AG09309 (cell line): ENCODE measurements at places on chromosomes 4 and X.

DNA sequence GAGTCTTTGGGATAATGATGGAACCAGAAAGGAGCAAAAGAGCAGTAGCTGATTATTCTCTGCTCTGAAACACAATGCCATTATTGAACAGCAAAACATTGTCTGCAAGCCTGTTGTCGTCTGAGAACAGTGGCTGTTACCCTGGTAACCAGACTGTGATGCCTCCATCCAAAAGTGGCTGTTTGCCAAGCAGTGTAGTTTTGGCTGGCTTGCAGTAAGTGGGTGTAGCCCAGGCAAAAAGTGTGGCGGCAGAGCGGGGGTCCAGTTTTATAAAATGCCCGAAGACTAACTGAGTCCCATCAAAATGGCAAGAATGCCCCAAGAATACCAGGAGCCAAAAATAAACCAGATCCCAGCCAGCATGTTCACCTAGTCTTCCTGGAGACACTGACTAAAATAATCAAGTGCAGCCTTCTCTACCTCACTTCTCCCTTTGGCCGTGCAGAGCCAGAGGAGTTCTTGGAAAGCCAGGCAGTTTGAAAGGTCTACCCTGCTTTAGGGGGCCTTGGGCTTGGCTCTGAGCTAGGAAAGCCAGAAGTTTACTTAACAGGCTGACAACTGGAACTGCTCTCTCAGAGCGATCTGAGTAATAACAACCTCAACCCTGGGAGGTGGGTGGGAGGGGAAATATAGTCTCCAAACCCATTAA is 2.6 kb downstream of the PLP1 start:
- no peak for DNase-seq

DNA sequence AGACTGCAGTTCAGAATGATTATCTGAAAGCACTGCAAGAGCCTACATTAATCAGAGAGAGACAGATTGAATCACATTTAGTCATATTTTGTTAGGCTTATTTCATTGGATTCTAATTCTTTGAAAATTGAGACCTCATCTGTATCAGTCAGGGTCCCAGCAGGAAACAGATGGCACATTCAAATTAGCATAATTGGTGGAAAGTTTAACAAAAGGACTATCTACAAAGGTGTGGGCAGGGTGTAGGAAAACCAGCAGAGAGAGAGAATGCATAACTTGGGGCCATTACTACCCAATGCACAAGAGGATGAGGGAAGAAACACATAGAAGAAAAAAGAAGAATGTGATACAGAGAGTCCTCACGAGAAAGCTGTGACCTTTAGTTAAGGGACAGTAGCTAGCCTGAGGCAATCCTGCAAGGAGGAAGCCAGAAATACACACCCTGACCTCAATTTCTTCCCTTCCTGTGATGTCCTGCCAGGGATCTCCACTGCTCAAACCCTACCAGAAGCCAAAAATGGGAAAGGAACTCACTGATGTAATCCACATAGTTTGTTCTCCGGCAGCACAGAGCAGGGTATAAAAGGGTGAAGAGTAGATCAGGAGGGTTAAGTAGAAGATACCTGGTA is 17.7 kb upstream of the XKRX start:
- DNase-seq, result no peak

DNA sequence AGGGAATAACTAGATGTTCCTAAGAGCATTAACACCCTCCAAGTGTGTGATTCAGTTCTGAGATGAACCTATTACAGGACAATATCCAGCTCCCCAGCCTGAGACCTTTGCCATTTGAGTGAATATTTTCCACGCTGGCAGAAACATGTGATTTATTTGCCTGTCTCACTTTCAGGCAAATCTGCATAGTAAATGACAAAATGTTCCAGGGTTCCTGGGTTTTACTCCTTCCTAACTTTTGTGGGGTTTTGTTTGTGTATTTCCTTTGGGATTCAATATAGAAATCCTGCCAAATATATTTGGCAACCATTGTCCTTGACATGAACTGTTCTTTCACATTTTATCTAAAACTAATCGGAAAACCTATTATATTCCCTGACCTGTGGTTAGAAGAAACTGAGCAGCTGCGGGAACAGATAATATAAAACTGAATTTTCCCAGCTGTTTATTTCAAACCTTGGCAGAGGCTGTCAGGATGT is 12.5 kb downstream of the F8 start:
- DNase-seq, result no peak

GRCh38 chrX:6968231-6968630 is 179.3 kb upstream of the STS start:
- DNase-seq, result no peak

DNA sequence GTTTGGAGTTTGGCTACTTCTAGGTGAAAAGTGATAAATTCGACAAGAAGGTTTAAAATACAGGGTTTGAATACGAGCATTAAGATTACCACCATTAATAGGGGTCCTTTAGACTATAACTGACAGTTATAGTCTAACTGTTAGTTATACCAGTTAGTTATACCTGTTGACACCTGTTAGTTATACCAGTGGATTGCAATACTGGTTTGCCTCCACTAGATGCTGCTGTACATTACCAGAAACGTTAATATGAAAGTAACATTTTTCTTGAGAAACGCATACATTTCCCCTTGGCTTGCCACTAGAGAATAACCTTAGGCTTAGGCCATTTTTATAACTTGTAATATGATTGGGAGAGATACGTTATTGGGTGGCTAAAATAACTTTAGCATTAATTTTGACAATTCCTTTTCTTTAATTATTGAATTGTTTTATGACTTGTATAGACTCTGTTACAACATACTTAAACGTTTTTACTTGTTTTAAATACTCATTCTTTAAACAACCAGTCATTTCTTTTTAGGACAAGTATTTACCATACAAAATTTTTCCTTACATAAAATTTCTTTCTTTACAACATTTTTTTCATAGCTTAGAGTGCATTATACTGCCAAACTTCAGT is 911.2 kb downstream of the FSTL5 start:
- no peak for DNase-seq

DNA sequence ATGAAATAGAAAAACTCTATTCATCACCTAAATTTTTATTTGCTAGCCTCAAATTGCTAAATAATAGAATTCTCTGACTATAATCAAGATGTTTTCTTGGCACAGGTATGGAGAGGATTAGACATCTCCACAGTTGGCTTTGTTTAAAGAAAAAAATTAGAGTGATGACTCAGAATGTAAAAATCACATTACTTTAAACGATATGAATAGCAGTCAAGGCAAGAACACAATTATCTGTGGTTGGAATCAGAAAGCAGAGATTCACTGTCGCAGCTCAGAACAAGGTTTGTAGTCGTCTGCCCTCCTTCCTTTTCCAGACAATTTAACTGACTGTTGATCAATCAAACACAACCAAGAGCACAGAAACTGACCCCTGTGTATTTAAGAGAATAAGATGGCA is 32.2 kb upstream of the CCKAR start:
- DNase-seq, result peak; percentile 57

DNA sequence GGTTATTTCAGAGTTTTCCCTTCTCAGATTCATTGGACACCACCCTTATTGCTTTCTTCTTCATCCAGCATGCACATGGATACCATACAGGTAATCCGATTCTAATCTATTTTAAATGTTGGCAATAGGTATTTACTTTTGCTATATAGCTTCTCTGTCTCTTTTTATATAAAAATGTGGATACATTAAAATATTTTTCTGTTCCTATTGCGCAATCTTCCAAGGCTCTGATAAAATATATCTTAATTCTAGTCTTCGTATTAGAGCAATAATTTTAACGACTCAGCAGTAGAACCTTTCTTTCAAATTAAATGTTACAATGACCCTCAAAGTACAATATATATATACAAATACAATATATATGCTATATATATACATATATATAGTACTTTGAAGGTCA is 239.8 kb downstream of the DCAF12L2 start:
- no peak for DNase-seq

GRCh38 chr4:115515772-115516171 is 402.4 kb upstream of the NDST4 start:
- DNase-seq, result no peak

- DNase-seq, result no peak
Observed at GRCh38 chr4:102554992-102555391, 53.8 kb downstream of the NFKB1 start.

DNA sequence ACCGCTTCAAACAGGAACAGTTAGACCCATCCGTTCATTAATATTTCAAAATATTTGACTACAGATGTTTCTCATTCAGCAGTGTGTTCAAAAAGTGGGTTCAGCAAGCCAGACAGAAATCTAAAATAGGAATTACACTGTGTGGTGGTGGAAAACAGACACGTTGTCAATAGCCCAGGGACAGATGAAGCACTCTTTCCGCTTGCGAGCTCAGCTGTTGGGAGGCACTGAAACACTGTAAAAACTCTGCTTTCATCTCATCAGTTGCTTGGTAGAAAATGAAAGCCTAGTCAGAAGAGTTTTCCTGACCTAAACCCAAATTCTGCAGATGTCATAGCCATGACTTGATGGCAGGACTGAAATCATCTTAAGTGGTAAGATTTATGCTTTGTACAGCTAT is 38.5 kb downstream of the LRP2BP start:
- DNase-seq, result peak; percentile 23

- DNase-seq, result no peak
Observed at GRCh38 chr4:142160509-142160908, 524.1 kb downstream of the IL15 start.
